ENCODE measurements at places on chromosomes 5 and 9.

- DNase-seq: no peak
Measured at GRCh38 chr5:82599692-82600091, 321.5 kb upstream of the RPS23 start.

DNA sequence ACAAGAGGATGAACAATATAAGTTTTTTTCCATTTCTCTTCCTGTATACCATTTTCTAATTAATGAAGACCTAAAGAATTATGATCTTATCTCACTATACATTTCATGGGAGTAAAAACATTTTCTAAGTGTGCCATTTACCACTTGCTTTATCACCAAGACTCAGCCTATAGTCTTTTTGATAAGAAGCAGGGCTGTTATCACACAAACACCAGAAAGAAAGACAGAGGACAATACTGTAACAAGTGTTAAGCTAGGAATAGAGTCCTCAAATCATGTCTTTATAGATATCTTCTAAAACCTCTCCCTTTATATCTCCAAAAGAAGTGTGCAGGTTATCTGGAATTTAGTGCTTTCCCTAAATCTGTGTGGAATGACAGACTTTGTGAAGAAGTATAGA is 119.7 kb downstream of the FAM174A start:
- no peak for DNase-seq

GRCh38 chr5:39698838-39699560 is 274.2 kb upstream of the DAB2 start:
- DNase-seq: no peak

DNA sequence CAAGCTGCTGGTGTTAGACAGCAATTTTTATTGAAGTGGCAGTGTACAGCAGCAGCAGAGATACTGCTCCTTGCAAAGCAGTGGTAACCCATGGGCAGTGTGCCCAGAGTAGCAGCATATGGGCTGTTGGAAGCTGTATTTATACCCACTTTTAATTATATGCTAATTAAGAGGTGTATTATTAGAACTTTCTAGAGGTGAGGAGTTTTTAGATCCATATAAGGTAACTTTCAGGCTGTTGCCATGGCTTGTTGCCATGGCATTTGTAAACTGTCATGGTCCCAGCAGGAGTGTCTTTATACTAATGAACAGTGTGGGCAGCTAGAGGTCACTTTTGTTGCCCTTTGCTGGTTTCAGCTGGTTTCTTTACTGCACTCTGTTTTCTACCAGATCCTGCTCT is 3.7 kb upstream of the PJA2 start:
- DNase-seq: no peak

DNA sequence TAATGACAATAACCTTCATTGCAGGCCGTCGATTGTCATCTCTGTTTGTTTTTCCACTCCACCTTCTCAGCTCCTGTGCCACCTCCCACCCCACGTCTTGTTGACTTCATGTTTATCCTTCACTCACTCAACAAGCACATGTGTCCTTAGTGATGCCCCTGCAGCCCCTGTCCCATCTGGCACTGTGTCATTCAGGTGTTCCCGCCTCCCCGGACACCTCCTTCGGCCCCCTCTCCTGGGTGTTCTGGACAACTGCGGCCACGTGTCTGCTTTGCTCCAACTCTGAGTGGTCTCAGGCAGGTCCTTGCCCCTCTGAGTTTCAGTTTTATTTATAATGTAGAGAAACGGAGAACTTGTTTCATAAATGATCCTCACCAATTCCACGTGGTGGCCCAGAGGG is 91.0 kb upstream of the COL5A1 start:
- DNase-seq: no peak

DNA sequence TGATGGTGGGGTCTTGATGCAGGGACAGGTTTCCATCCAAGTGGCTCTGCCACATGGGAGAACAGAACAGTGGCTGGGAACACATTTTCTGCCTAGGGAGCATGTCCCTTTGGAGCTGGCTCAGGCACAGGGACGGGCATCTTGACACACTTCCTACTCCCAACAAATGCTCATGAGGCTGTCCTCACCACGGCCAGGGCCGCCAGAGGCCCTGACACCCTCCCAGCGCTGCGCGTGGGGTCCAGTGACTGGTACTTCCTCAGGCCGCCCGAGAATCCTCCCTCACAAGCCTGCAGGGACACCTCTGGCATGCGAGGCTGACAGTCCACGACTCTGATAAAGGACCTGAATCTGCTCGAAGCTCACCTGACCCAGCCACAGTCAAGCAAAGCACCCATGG is 61.0 kb upstream of the SARDH start:
- no peak for DNase-seq

DNA sequence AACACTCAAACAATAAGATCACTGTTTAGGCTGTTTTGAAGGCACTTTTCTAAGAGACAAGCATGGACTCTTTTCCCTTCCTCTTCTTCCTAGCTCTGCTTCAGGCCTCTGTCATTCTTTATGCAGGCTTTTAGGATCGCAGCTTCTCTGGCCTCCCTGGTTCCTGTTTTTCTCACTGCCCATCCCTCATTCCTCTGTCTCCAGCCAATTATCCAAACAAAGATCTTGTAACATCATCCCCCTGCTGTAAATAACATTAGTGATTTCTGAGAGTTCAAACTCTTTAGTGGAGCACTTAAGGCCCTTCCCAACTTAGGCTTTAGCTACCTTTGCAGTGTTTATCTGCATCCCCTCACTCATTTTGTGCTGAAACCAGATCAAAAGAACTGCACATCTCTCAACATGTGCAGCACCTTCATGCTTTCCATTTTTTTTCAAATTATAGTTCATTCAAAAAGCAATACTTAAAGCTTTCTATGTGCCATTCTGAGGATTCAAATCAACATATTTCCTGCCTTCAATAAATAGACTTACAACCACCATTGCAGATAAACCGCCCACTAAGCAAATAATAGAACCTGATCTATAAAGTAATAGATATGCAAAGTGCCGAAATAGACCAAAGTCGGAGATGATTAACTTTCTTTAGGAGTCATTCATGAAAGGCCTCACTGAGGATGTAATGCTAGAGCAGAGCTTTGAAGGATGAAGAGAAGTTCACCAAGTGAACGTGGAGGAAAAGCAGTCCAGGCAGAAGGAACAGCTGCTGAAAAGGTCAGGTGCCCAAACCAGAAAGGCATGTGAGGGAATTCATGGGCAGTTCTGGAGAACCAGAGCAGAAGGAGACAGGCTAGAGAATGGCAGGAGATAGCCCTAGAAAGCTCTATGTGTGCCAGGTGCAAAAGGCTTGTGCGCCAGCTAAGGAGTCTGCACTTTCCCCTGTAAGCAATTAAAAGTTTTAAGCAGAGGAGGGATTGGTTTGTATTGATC is 95.8 kb upstream of the ZNF366 start:
- DNase-seq: no peak

DNA sequence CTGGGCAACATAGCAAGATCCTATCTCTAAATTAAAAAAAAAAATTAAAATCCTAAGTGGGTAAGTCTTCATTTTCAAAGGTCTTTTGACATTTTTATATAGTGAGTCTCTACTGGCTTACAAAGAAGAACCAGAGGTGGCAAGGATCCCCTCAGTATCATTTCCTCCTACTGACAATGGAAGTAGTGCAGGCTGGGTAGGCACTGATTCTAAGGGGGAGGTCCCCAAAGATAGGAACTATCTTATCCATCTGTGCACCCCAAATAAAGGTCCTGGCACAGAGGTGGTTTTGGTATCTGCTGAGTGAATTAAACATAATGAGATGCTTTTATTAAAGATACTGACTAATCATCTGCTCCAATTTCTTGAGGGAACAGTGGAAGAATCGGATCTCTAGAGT is 4.2 kb downstream of the FAM193B start:
- no peak for DNase-seq

DNA sequence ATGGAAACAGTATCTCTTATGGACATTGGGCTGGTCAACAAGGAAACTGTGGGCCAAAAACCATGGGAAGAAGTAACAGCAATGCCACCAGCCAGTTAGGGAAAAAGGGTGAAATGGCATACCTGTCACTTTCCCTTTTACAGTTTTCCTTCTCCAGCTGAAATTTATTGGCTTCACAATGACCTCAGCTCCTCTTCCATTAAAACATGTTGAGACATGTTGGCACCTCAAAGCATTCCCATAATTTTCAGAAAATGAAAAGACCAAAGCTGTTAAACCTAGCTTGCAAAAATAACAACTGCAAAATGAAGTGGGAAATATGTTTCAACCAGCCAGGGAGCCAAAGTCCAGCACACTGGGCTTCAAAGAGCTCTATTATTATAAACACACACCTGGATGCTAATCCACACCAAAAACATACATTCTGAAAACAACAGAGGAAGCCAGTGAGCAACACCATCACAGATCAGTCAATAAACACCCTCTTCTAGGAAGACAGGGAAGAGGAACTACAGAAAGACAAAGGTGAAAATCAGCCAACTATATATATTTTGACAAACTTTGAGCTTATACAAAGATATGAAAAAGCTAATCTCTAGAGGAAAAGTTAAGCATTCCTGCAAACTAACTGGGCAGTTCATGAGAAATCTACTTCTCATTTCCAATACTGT is 78.4 kb upstream of the PTGER4 start:
- no peak for DNase-seq

DNA sequence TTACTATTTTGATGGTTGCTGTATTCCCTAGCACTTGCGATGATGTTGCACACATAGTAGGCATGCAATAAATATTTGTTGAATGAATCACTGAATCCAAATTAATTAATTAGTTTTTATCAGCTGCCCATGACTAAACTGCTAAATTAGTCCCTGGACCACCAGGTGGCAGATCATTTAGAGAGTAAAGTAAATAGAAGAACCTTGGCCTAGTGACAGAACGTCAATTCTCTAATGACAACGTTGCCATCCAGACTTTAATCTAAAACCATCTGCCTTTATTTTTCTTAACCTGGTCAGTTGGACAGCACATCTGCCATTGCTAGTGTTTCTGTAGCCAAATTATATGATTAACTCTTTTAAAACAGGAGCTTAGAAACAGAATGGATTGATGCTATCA is 457.5 kb downstream of the KIF4B start:
- DNase-seq: no peak

DNA sequence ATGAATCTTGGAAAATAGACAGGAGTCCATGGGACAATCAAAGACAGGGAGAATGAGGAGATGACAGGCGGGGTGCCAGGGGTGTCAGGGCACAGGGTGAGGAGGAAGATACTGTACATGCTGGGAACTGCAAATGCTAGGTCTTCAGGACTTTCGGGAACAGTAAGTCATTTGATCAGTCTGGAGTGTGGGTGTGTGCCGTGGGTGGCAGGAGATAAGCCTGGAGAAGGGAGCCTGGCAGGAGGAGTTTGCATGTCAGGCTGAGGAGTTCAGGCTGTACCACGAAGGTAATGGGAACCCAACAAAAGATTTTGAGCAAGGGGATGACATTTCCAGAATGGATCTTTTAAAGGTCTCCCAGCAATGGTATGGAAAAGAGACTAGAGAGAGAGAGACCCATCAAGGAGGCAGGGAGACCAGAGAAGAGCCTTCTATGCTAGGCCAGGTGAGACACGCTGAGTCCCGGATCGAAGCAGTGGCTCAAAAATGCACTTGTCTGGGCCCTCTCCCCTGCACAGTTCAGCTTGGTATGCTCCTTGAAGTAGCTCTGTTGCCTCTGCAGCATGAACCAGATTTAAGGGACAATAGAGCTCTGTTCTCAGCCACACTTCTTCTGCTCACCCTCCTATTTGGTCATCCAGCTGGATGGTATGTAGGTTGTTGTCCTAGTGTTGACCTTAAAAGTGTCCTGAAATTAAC is 77.0 kb upstream of the FER start:
- DNase-seq: no peak

GRCh38 chr5:22223079-22223478 is 630.1 kb downstream of the CDH12 start:
- no peak for DNase-seq

- no peak for DNase-seq
Measured at GRCh38 chr9:117470455-117470854, 55.6 kb upstream of the ASTN2 start.

- no peak for DNase-seq
Measured at GRCh38 chr5:90477073-90477472, 2.4 kb downstream of the POLR3G start.

DNA sequence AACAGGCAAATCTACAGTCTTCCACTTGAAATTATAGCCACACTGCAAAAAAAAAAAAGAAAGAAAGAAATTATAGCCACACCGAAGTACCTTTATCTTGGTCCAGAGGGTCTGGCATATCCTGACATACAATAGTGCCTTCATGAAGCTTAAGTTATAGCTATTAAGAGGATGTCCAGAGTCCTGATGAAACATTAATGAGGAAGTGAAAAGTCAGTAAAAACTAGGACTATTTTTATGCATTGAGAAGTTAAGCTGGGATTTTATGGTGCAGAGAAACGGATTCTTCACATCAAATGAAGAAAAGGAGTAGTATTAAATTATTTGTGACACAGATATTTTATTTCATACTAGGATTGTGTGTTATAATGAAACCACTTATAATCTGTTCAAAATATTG is 123.9 kb downstream of the SV2C start:
- no peak for DNase-seq

- DNase-seq: no peak
Measured at GRCh38 chr5:114953565-114953964, 216.1 kb downstream of the TRIM36 start.

DNA sequence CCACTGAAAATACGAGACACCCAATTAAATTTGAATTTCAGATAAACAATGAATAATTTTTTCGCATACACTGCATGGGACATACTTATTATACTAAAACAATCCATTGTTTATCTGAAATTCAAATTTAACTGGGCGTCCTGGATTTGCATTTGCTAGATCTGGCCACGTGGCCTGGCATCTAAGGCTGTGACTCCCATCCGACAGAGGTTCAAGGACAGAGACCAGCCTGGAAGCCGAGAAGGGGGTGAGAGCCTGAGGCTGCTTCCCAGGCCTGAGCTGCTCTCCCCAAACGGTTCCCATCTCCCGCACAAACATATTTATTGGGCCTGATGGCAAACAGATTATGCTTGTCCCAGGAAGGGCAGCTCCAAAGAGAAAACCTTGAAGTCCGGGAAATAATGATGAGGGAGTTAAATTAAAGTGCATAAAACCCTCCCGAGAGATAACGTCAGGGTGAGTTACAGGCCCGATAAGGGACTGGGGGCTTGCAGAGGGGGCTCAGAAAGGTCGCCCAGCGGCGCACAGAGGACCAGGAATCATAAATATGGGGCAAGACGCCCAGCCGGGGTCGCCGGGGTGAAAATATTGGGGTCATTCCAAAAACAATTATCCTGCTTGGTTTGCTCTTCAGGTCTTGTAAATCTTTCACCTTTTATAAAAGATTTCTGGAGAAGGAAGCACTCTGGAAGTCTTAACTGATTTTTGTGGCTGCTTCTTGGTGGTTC is 163.7 kb downstream of the GAPVD1 start:
- no peak for DNase-seq

- no peak for DNase-seq
Measured at GRCh38 chr5:177333420-177334154, 17.9 kb downstream of the LMAN2 start.

DNA sequence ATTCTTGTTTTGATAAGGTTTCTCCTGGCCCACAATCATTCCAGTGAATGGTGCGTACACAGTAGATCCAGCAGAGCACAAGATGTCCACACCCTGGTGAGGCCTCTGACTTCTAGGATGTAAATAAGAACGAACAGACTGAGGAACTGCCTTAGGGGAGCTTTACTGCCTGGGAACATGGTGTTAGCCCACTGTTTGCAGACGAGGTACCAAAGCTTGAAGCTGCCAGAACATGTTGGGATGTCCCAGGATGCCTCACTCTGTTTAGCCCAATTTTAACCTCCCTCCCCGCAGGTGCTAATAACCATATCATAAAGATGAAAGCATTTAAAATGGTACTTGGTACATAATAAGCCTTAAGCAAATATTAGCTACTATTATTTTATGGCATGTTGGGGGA is 3.5 kb downstream of the LECT2 start:
- DNase-seq: no peak

GRCh38 chr5:123752552-123753179 is 240.7 kb downstream of the CSNK1G3 start:
- no peak for DNase-seq
